ENCODE measurements at places on chromosomes 7 and 10.

DNA sequence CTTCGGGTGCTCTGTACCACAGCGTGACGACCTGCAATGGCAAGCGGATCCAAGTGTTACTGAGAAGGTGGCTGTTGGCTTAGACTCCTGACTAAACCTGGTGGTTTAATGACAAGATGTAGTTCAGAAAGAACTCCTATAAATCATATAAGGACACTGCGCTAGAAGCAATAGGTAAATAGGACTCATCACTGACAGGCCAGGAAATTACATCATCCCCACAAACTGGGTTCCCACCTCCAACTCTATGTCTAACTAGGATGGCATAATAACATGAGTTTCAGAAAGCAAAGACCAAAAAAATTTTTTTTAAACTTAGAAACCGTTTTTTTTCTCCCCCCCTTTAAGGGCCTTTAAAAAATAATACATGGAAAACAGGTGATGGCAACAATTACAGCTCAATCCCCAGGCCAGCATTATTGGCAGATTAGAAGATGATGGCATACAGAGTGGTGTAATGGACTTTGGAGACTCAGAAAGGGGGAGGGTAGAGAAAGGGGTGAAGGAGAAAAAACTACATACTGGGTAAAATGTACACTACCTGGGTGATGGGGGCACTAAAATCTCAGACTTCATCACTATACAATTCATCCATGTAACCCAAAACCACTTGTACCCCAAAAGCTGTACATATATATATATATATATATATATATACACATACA lies 81.4 kb upstream of the FAM133B start:
- DNase-seq, result no peak

- DNase-seq, result no peak
These were observed 105.6 kb upstream of the BAIAP2L1 start for GRCh38 chr7:98506471-98506870.

GRCh38 chr7:117841611-117842010 lies 31.6 kb downstream of the CTTNBP2 start:
- DNase-seq, result no peak

- DNase-seq, result no peak
These were observed 15.0 kb downstream of the ADRA2A start for GRCh38 chr10:111091833-111092232.

DNA sequence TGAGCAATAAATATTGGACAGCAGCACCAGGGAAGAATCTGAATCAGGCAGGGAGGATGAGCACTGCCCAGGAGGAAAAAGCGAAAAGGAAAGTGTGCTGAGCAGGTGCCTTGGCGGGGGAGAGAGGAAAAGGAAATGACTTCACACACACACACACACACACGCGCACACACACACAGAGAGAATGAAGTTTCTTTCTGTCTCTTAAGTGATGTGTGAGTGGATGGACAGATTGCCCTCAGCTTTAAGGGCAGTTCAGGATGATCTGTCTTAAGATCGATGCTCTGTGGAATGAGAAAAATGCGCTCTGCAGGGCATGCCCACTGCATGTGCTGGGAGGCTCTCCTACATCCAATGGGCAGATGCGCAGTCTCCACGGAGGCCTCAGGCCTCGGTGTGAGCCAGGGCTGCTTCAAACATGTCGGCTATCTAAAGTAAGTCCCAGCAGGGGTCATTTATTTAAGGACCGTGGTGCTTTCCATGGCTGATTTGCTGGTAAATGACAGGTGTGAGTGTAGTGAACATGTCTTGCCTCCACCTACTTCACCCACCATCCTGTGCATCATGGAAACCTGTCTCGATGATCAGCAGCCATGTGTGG lies 2.5 kb upstream of the ACBD5 start:
- peak; percentile 61 for DNase-seq

DNA sequence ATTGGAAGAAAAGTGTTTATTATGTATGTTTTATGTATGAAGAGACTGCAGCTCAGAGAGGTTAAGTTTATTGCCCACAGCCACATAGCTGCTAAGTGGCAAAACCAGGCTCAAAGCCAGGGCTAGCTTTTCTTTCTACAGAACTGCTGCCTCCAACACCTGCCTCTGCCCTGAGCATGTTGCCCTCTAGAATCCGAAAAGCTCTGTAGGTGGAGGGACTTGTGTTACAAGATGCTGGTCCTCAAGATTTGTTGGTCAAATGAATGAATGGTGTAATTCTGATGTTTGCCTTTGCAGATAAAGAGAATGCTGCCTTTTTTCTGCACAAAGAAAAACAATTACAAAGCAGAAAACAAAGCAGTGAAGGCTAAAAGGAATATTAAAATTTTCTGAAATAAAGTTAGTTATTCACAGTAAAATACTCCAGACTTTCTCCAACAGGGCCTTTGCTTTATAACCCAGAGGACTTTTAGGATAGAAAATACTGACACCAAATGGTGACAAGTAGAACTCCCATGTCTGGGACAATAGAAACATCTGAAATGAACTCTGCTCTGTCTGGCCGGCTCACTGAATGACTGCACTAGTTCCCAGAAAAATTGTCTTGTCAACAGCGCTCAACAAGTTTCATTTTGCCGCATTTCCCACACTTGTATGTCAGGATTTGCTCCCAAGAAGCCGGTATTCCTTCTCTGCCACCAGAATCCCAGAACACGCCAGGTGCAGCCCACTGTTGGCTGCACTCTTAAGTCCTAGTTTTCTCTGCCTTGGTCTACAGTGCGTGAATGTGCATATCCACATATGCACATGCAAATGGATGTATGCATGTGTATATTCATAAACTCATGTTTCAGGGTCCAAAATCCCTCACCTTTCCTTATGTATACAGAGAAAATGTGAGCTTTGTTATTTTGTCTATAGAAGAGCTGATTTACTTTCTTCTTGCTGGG lies 11.0 kb upstream of the DNTT start:
- DNase-seq, result no peak

DNA sequence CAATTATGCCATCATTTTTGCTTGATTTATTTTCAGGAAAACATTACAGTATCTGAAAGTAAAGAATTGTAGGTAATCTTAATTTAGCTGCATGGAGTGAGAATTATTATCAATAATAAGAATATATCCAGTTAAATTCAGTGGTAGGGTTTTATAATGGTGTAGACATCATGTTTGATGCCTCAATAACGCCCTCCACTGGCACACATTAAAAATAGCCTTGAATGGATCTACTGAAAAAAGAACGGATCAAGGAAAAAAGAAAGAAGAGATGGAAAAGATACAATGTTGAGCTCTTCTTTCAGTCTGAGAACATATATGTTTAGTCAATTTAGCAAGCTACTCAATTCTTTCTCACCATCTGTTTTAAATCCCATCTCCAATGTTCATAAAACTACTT lies 319.2 kb downstream of the CDC14C start:
- DNase-seq, result no peak

DNA sequence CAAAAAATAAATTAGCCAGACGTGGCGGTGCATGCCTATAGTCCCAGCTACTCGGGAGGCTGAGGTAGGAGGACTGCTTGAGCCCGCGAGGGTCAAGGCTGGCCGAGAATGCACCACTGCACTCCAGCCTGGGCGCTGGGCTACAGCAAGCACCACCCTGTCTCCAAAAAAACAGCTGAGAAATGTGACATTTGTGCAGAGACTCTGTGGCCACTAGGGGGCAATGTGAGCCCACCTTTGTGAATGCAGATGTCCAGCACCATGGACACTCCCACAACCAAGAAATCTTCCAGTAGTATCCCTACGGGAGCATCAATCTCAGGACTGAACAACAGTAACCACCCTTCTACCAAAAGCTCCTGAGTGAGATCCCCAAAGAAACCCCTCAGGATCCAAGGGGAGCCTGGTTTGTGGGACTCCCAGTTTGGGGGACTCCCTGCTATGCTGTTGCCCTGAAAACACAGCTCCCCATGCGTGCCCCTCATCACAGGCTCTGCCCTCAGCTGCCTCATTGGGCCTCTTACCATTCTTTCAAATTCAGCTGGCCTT lies 6.2 kb upstream of the AHCYL2 start:
- peak; percentile 68 for DNase-seq

GRCh38 chr10:60828489-60828852 lies 50.2 kb downstream of the CDK1 start:
- DNase-seq, result no peak

DNA sequence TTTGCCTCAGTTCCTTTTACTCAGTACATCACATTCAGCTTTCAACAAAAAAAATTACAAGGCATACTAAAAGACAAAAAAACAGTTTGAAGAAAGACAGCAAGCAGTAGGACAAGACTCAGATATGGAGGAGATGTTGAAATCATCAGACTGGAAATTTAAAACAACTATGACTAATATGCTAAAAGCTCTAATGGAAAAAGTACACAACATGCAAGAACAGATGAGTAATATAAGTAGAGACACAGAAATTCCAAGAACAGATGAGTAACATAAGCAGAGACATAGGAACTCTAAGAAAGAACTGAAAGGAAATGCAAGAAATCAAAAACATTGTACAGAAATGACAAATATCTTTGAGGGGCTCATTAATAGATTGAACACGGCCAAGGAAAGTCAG lies 402.6 kb downstream of the NEBL start:
- DNase-seq, result no peak

- no peak for DNase-seq
These were observed 40.8 kb downstream of the PAPOLB start for GRCh38 chr7:4820967-4821471.

DNA sequence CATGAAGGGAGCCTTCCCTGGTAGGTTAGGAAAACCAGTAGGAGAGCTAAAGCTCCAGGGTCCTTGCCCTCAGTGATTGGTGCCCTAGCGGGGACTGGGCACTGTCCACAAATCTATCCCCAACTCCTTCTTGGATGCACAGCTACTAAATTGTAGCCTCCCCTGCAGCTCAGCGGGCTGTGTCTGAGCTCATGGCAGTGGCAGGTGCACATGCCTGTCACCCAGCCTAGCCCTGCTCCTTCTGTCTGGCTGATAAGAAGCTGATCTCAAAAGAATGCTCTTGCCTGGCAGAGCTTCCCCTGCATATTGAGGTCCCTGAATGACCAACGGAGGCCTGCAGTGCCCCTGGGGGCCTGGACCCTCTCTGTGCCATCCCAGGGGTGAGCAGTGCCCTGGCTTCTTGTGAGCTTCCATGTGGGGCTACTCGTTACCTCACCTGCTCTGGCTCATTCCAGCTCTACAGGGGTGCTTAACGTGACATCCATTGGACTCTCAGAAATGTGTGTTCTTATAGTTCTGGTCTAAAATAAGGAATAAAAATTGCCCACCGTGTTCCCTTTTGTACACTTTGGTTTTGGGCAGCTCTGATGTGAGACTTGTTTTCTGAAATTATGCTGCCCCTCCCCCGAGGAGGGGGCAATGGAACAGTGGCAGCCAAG lies 59.8 kb upstream of the ANTXRL start:
- DNase-seq, result no peak
